Osteoblast (primary cell): ENCODE measurements at places on chromosomes 2 and 18.

DNA sequence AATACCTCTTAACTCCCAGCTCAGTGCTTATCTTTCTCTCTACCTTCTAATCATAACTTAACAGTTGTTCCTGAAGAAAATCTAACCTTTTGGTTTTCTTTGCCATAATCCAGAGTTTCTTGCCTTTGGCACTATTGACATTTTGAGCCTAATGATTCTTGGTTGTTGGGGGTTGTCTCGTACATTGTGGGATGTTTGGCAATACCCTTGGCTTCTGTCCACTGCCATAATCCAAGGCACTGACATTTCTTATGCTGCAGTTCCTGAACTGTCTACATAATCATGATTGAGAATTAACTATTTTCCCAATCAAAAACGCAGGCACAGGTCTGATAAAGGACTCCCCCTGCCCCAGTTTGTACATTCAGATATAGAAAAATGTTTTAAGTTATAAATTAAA is 203.2 kb upstream of the MEX3C start:
- no peak for DNase-seq

- DNase-seq = no peak
These were observed 7.6 kb downstream of the NFU1 start for GRCh38 chr2:69429491-69430183.

DNA sequence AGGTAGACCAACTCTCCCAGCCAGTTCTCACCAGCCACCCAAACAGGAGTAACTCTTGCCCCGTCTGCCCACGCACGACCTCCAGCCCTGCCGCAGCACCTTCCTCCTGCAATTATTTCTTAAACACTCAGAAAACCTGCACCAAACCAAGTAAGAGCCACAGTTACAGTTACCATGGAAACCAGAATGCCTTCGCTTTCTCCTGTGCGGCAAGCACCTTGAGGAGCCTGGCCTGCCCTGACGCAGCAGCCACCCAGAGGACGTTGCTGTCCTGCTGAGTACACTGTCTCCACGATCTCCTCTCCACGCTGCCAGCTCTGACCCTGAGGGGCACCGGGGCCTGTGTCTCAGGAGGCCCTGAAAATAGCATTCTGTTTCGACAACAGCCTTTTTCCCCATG is 94.3 kb upstream of the SMIM21 start:
- no peak for DNase-seq

GRCh38 chr2:134199123-134199522 is 54.7 kb upstream of the MGAT5 start:
- DNase-seq = peak; percentile 30

GRCh38 chr2:232721882-232722281 is 24.8 kb downstream of the GIGYF2 start:
- no peak for DNase-seq

DNA sequence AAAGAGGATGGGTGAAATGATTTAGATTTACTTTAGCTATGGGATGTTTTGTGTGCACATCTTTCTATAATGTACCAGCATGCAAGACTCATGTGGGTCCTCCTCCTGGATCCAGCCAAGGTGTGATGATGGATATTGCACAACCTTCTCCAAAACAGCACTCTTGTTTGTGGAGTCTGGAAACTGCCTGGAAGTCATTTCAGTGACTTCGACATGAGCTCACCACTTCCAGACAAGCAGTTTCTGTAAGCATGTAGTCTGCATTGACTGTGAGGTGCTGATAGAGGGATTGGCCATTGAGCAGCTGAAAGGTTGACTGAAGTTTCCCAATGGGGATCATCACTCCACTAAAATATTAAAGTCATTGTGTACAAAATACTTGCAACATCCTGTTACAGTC is 154.0 kb downstream of the TRIB2 start:
- no peak for DNase-seq

- DNase-seq = no peak
These were observed 86.6 kb downstream of the ACOXL start for GRCh38 chr2:110818767-110819481.

DNA sequence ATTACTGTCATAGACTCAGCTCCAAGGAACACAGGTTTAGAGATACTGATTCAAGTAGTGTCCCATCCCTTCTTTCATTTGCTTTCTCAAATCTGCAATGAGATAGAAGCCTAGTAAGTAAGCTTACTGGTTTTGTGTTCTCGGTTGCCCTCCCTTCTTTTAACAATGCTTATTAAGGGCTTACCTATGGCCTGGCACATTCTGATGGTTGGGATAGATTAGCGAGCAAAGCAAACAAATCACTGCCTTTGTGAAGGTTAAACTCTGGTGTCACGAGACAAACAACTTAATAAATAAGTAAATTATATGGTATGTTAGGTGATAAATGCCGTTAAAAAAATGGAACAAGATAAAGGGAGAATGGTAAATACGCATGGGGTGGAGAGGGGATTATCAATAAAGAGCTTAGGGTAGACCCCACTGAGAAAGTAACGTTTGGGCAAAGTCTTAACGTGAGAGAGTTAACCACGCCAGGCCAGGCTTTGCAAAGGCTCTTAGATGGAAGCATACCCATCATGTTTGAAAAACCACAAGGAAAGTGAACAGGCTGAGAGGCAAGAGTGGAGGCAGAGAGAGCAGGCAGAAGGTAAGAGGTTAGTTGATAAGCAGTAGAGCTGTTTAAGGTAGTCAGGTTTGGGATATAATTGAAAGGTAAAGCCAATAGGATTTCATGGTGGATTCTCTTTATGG is 31.0 kb downstream of the EIF2AK3 start:
- DNase-seq = no peak

DNA sequence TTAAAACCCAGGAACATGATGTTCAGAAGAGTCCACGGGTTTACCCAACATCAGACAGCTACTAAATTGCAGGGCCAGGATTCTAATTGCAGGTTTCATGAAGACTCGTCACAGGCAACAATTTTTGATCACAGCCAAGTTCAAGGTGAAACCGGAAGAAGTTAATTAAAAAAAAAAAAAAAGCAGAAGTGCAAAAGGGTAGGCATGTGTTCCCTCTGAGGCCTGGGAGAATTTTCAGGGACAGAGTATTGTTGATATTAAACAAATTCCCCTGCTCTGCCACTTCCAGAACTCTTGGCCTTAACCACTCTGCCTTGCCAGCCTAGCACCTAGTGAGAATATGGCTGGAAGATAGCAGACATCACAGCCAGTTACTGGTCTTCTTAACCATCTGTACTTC is 99.4 kb upstream of the TRIB2 start:
- no peak for DNase-seq

DNA sequence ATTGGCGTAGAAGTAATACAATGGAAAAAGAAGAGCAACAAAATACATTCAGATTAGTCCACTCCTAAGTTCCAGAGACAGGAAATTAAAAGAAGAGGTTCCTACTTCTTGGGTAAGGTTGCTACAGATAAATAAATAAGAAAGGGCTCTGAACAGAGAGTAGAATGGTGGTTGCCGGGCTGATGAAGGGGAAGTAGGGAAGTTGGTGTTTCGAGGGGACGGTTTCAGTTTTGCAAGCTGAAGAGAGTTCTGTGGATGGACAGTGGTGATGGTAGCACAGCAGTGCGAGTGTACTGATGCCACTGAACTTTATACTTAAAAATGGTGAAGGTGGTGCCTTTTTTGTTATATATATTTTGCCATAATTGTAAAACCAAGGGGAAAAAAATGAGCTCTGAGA is 48.2 kb downstream of the CABYR start:
- no peak for DNase-seq
